Epithelial cell of proximal tubule (primary cell): ENCODE measurements at places on chromosomes 5 and 9.

DNA sequence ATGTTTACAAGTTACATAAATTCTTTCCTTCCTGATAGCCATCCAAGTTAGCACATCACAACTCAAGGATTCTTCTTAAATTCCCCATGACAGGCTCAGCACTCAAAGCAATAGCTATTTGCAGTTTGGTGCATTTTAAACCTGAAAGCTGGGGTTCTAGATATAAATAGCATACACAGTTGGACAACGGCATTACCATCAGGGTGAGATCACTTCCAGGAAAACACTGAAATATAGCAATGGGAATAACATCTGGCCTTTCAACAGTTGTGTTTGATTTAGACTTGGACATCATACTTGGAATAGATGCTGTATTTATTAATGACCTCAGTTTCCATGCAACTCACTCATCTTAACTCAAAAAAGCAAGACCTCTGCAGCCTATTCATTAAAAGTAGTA lies 24.7 kb upstream of the LECT2 start:
- DNase-seq = no peak

GRCh38 chr5:90967443-90967842 lies 408.8 kb downstream of the ADGRV1 start:
- DNase-seq = no peak

- DNase-seq = no peak
These were observed 1978.6 kb upstream of the CDH6 start for GRCh38 chr5:29214839-29215238.

DNA sequence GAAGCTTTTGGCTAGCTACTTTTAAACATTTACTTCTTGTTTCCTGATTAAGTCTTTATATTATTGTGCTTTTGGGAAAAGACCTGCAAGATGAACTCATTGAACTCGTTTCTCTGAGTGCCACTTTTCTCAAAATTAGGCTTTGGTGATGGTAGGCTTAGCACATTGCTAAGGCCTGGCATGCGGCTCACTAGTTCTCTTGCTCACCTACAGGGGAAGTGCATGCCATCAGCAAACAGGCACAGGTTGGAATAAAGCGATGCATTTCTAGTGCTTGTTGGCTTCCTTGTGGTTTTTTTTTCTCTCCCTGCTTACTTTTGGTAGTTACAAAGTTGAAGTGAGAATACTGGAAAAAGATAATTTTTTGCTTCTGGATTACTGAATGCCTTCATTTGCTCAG lies 41.4 kb downstream of the TLE4 start:
- DNase-seq = no peak

- no peak for DNase-seq
These were observed 7.6 kb upstream of the ALDH1A1 start for GRCh38 chr9:72960446-72960845.

DNA sequence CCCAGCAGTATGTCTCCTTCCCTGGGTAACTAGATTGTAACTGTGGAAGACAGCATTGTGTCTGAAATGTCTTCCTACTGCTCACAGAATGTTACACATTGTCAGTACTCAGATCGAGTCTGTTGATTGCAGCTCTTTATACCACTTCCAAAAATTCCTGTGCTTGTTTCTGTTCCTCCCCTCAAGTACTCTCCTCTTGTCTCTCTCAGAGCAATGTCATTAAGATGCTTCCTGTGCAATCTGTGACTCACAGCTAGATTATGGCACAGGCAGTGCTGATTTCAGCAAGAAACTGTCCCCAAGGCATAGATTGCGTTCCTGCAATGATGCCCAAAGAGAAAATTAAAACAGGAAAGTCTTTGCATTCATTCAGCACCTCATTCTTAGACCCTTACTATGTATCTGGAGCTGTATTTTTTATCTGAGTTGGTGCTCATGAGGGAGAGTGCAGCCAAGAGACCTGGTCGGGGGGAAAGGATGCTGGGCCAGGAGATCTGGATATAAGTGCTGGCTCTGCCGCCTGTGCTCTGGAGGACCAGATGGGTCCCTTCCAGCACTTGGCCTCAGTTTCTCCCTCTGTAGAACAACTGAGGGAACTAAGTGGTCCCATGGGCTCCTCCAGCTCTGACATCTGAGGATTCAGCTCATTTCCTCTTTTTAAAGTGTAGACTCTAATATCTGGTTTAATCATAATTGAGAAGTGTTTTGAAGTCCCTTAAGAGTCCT lies 40.8 kb upstream of the GNPDA1 start:
- no peak for DNase-seq

GRCh38 chr9:72352911-72353388 lies 12.1 kb downstream of the ZFAND5 start:
- DNase-seq = no peak

GRCh38 chr5:109929376-109929775 lies 239.6 kb downstream of the MAN2A1 start:
- no peak for DNase-seq

DNA sequence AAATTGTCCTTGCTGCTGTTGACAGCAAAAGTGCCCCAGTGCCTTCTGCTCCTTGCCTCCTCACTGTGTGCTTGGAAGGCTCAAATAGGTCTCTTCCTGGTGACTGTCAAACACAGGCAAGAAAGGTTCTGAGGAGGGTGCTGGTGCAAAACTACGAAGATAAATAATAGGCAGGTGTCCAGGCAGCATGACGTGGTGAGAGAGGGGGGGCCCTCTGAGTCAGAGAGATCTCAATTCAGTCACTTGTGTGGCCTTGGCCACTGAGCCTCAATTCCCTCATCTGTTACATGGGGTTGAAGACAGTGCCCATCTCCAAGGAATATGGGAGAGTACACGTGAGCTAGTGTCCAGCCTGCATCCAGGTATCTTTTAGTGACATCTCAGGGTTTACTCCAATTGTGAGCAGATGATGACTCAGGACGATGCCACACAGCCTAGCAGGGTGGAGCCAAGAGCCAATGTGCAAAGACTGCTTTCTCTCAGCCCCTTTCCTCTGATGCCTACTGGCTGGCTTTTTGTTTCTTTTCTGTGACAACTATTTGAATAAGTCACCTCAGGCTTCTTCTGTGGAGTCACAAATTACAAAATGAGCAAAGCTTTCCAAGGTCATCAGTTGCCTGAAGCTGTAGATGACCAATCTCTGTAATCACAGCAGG lies 29.7 kb upstream of the SMIM32 start:
- no peak for DNase-seq

GRCh38 chr9:7287065-7287464 lies 512.5 kb downstream of the DMAC1 start:
- DNase-seq = no peak

DNA sequence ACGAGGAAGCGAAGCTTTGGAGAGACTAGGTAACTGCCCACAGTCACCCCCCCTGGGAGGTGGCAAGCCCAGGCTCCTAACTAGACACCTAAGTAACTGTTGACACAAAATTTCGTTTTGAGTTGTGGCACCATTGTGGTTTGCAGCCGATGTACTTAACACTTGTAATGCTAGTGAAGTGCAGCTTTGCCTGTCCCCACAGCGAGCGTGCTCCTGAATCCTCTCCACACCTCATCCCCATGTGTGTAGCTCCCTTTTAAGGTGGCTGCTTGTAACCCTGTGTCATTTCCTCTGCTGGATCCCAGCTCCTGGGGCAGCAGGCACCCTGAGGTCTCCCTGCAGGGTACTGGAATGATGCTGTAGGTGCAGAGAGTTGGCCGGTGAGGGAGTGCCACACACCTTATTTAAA lies 114.9 kb downstream of the TRIO start:
- DNase-seq = no peak

DNA sequence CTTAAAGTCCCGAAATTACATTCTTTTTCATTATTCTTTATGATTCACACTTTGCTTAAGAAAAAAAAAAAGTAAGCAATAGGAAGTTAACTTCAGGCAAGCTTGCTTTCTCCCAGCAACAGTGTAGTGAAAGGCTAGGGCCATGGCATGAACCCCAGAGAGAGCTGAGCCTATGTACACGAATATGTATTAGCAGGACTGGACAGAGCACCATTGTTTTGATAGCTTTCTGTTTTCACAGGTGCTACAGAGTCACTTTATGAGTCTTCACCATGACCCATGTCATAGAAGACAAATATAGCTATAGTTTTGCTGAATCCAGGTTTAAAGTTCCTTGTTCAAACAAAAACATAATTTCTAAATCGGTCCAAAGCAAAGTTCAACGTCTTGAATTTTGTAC lies 199.2 kb downstream of the ADAMTSL1 start:
- no peak for DNase-seq

- no peak for DNase-seq
These were observed 122.8 kb upstream of the DHFR start for GRCh38 chr5:80777347-80778287.

DNA sequence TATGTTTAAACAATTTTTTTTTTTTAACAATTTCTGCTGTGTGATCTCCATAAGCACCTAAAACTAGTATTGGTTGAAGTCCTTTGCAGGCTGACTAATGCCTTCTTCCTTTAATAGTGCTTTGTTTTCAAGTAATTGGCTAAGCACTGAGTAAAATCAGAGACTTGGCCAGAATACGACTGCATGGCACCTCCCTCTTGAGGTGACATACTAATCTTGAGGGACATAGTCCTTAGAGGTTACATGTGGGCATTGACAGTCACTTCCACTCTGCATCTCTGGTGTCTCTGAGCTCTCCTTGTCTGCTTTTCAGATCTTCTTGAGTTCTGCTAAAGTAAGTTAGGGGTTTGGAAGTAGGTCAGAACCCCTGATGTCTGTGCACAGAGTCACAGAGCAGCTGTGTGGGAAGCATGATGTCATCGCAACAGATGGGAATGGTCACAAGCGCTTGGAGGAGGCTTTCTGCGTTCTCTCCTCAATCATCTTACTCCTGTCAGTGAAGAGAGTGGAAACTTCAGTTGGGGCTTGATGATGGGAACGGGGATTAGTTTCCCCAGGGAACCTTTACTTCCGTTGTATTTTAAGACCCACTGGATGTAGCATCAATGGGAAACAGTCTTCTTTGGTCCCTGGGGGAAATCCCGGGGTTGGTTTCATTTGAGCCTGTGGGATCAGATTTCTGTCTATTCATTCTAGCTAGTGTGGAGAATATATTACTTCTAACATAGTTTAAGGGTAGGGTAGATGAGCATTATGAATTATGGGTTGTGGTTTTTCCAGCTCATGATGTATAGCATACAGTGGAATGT lies 136.9 kb downstream of the ARHGAP26 start:
- no peak for DNase-seq

DNA sequence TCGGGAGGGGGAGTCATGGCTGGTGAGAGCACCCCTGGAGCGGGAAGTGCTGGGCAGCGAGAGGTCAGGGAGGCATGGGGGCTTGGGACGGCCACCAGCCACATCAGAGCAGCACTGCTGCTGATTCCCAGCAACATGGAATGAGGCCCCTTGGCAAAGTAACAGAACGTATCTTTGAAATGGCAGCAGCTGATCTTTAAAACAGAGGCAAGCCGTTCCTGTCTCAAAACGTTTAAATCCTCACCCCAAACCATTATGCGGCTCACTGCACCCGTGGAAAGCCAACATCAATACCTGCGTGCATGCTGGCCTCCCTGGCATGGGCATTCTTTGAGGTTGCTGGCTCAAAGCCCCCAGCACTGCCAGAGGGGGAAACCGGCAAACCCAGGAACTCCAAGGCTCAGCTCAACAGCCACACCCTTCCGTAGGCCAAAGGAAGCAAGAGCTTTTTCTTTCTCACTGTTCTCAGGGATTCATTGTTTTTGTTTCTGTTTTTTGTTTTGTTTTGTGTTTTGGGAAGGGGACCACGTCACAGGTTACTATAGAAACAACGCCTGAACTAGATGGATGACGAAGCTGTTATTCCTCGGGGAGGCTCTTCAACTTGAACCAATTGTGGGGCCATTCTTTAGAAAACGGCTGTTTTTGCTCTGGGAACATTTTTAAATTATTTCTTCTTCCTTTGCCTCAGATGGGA lies 28.1 kb upstream of the OBP2B start:
- no peak for DNase-seq

DNA sequence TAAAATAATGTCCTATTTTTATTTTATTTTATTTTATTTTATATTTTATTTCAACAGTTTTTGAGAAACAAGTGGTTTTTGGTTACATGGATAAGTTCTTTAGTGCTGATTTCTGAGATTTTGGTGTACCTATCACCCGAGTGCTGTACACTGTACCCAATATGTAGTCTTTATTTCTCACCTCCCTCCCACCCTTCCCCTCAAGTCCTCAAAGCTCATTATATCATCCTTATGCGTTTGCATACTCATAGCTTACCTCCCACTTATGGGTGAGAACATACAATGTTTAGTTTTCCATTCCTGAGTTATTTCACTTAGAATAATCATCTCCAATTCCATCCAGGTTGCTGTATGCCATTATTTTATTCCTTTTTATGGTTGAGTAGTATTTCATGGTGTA lies 63.5 kb downstream of the ARRDC3 start:
- no peak for DNase-seq

DNA sequence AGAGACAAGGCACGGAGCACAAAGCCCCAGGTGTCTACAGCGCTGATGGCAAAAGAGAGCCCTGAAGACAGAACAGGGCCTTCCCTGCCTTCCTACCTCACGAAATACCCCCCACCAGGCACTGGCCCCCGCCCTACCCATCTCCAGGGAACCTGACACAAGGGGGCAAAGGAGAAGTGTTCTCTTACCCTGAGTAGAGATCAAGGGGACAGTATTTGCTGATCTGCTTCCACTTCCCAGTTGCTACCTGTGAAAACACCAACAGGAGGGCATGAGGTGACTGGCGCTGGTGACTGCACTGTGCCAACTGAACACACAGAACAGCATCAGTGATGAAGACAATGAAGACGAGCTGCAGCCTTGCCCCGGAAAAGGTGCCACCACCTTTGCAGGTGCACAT lies 27.4 kb downstream of the IPPK start:
- no peak for DNase-seq

GRCh38 chr9:13958672-13959071 lies 355.3 kb downstream of the NFIB start:
- no peak for DNase-seq

- DNase-seq = no peak
These were observed 215.7 kb upstream of the OTULINL start for GRCh38 chr5:14365831-14366430.

- no peak for DNase-seq
These were observed 45.2 kb upstream of the RAD23B start for GRCh38 chr9:107237873-107238272.

DNA sequence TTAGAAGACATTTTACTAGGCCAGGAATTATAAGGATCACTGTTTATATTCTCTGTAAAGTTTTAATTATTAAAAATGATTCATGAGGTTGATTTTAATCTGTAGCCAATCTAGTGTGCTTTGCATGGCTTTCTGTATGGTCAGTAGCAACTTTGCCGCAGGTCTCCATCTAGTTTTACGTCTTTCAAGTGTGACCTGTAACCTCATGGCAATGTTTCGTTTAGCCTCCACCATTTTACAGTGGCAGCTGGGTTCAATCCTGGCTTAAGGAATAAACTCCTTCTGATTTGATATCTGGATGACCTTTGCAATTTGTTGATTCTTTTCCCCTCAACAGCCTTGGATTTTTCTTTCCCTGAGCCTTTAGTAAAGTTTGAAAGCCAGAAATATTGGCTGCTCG lies 434.5 kb upstream of the CDH9 start:
- DNase-seq = no peak

GRCh38 chr9:76654575-76654974 lies 109.7 kb upstream of the PCA3 start:
- no peak for DNase-seq
